ENCODE measurements at places on chromosomes 16 and 17. TPM values are rescaled to one million over a fixed set of nuclear protein-coding genes. Genes with fewer than 3 reads are reported as not detected.

DNA sequence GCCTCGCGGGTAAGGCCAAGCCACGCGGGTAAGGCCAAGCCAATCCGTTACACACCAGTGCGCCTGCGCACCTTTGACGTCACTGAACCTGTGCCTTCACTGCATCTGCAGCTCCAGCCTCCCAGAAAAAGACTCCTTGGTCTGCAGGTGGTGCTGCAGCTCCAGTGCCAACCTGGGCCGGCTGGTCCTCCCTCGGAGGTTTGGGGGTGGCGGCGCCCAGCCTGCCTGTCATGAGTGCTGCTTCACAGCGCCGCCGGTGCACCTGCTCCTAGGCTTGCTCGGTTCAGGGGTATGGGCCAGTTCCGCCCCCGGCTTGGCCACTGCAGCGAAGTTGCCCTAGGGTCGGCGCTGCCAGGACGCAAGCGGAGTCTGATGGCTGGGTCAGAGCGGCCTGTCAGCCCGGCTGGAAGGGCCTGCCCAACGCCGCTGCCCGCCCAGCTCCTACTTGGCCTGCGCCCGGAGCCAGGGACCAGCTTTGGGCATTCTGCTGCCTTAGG lies 146.6 kb downstream of the USP22 start:
- peak; percentile 67 for DNase-seq

ASGR2 gene
- 0.46 TPM for total RNA-seq

GRCh38 chr17:63247706-63248105 lies 198.4 kb downstream of the CYB561 start:
- no peak for DNase-seq

- DNase-seq, result no peak
Measured at GRCh38 chr17:81322271-81323082, 27.4 kb upstream of the SLC38A10 start.

CLEC18A gene
- total RNA-seq, result 0.35 TPM

DNA sequence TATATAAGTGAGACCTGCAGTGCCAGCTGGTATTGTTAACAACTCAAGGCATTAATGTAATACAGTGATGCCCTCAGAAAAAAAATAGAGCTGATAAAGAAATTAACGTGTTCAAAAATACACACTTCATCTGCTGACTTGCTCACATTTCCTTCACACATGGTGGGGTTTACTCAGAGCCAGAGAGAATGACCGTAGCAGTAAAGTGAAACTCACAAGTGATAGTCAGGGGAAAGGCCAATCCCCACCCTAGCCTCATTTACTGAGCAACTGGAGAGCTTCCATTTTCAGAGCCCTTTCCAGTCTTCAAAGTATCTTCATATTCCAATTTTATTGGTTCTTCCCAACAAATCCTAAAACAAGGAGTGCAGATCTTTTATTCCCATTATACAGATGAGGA lies 74.0 kb upstream of the HLF start:
- DNase-seq, result no peak

RRAD gene
- total RNA-seq, result 84.3 TPM

DNA sequence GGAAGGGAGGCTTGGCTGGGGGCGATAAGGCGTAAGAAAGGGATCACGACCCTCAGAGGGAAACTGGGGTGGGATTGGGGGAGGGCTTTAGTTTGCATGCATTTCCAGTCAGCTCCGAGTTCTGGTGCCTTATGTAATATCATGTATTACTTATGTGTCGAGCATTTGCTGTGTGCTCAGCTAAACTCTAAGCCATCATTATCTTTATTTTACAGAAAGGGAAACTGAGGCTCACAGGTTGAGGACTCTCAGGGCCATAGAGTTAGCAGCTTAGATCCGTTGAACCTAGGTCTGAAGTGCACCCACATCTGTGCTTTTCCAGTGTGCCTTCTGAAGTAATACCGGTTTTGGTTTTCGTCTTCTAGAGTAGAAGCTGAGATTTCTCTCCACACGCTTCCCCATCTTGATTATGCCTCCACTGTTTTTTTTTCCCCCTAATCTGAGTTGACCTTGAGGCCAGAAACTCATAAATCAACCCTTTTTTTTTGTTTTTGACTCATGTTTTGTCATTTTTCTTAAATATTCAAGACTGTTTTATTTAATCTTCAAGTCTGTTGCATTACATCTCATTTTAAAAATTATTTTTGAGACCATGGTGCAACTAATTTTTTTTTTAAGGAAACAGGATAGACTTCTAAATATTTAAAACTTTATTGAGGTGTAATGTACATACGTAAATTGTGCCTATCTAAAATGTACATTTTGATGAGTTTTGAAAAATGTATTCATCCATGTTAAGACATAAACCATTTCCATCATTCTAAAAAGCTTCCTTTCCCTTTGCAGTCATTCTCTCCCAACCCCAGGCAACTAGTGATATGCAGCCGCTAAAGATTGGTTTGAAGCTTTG lies 741 bp downstream of the CYB5B start:
- DNase-seq, result no peak

DNA sequence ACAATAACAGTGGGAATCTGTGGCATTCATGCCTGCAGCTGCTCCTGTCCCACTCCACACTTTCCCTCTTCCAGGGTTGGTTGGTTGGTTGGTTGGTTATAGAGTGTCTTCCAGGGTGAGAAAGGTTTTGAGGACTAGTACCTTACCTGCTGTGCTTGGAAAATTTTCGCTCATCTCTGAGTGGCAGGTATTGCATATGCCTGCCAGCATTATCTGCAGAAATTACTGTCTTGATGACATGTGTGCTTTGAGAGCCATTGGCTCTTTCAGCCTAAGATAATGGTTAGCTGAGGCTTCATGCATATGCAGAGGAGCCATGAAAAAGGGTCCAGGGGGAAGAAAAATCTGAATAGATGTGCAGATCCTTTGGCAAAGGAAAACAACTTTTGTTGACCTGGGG lies 131.8 kb downstream of the BCAS3 start:
- no peak for DNase-seq

- no peak for DNase-seq
Measured at GRCh38 chr16:9176547-9177418, 85.3 kb downstream of the HAPSTR1 start.

RNF112 gene
- total RNA-seq, result 3.5 TPM

RECQL5 gene
- 15.9 TPM for total RNA-seq

DNA sequence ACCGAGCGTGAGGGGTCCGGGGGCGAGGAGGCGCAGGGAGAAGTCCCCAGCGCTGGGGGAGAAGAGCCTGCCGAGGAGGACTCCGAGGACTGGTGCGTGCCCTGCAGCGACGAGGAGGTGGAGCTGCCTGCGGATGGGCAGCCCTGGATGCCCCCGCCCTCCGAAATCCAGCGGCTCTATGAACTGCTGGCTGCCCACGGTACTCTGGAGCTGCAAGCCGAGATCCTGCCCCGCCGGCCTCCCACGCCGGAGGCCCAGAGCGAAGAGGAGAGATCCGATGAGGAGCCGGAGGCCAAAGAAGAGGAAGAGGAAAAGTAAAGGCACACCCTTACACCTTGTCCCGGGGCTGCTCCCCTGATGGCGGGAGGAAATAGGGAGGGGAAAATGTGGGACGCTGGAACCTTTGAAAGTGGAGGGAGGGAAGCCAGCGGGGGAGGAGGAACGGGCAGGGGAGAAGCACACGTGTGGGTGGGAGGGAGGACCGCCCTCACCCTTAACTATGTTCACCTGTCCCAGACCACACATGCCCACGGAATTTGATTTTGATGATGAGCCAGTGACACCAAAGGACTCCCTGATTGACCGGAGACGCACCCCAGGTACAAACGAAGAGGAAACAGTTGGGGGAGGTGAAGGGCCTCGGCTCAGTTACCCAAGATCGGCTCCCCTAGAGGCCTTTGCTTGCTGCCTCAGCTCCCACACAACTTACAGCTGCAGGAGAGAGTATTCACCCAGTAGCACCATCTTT lies 916 bp downstream of the PAGR1 start:
- DNase-seq, result peak; percentile 86

ABCA9 gene
- 32.7 TPM for total RNA-seq

KRT12 gene
- not detected for total RNA-seq

GRCh38 chr16:49980166-49980565 lies 44.9 kb upstream of the CNEP1R1 start:
- no peak for DNase-seq

- no peak for DNase-seq
Measured at GRCh38 chr16:9650284-9650683, 531.9 kb downstream of the GRIN2A start.

DNA sequence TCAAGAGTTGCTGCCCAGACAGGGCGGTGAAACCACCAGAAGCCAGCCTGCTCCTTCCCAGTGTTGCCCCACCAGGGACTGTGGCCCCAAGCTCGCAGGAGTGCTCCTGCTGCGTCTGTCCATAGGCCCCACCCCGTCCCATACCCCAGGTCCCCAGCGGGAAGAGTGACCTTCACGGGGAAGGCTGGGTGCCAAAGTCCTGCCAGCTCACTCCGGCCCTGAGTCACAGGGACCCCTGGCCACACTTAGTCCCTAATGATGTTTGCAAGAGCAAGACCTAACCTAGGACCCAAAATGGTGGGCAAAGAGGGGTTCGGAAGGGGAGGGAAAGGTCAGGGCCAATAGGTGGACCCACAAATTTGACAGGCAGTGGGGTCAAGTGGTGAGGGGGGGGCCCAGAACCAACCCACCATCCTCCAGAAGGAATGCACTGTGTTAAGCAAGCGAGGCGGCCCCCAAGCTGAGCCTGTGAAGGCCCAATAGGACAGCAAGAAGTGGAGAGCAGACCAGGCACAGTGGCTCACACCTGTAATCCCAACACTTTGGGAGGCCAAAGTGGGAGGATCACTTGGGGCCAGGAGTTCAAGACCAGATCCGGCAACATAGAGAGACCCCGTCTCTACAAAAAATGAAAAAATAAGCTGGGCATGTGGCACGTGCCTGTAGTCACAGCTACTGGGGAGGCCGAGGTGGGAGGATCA lies 3.3 kb downstream of the DOK4 start:
- DNase-seq, result no peak

TMEM220 gene
- total RNA-seq, result 9.8 TPM

DNA sequence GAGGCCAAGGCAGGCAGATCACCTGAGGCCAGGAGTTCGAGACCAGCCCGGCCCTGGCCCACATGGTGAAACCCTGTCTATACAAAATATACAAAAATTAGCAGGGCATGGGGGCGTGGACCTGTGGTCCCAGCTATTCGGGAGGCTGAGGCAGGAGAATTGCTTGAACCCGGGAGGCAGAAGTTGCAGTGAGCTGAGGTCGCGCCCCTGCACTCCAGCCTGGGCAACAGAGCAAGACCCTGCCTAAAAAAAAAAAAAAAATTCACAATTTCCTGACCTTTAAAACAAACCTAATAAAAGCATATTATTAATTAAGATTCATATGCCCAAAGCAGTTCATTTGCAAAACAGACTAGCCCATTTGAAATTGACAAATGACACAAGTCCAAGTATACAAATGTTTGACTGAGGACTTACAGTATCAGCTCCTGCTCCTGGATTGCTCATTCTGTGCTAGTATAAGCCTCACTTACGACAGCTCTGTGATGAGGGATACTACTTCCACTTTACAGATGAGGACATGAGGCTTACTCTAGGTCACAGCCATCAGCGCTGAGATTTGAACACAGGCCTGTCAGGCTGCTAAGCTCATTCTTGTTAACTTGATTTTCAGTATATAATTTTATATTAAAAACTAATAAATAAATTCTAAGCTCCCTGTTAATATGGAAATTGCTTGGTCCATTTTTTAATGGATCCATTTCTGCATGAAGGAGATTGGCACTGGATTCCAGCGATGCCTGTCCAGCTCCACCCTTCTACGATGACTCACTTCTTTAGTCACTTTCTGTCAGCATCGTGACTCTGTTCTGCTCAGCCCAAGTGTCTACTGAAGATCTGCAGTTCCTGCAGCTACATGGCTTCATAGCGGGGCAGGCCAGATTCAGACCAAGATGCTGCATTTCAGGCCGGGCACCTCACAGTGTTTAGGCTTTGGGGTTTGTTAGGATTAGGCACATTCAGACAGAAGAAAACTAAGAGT lies 88.2 kb downstream of the WDR59 start:
- no peak for DNase-seq

RAB37 gene
- total RNA-seq, result 2.6 TPM

ARHGDIG gene
- 9.3 TPM for total RNA-seq

GRCh38 chr17:36979565-36979941 lies 30.8 kb downstream of the AATF start:
- DNase-seq, result no peak

DNA sequence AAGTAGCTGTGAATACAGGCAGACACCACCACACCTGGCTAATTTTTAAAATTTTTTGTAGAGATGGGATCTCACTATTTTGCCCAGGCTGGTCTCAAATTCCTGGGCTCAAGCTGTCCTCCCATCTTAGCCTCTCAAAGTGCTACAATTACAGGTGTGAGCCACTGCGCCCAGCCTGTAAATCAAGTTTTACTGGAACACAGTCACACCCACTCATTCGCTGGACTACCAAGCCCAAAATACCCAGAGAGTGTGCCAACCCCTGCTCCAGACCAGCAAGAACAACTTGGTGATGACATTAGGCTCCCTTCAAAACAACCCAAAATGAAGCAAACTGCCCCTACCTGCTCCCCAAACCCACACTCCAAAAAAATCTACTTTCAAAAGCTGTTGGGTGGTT lies 36.0 kb downstream of the TVP23A start:
- DNase-seq, result no peak

- DNase-seq, result no peak
Measured at GRCh38 chr16:19218581-19218980, 50.5 kb downstream of the SYT17 start.

GRCh38 chr16:76749780-76750375 lies 441.1 kb upstream of the MON1B start:
- DNase-seq, result no peak

USB1 gene
- 36.2 TPM for total RNA-seq

DNA sequence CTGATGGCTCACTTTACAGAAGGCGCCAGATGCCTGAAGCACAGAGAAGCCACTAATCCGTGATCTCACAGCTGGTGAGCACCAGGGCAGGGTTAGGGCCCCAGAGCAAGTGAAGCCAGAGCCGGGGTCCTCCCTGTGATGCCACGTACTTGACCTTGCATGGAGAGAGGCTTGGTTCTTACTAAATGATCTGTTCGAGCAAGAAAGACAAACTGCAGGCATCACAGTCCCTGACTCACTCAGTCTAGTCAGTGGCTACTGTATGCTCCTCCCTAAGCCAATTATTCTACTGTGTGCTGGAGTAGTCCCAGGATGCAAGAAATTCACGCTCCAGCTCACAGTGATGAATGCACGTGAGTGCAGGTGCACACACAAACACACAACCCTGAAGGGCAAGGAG lies 55.4 kb downstream of the SDK2 start:
- DNase-seq, result peak; percentile 51

All from Right ventricle myocardium inferior (tissue), 1 donor.